ENCODE measurements at places on chromosomes 1 and 21. TPM values are rescaled to one million over a fixed set of nuclear protein-coding genes. Genes with fewer than 3 reads are reported as not detected.

GRCh38 chr1:233295237-233295974 is at the start of gene PCNX2:
Gene PCNX2, minus strand, starts transcription at chr1:233295725. Its CDS starts 247 bp downstream, at chr1:233295478.
- no peak for DNase-seq

GRCh38 chr1:224856973-224857372 is 72.5 kb upstream of the DNAH14 start:
- no peak for DNase-seq

C1orf115 gene
- 29.6 TPM for total RNA-seq

DNA sequence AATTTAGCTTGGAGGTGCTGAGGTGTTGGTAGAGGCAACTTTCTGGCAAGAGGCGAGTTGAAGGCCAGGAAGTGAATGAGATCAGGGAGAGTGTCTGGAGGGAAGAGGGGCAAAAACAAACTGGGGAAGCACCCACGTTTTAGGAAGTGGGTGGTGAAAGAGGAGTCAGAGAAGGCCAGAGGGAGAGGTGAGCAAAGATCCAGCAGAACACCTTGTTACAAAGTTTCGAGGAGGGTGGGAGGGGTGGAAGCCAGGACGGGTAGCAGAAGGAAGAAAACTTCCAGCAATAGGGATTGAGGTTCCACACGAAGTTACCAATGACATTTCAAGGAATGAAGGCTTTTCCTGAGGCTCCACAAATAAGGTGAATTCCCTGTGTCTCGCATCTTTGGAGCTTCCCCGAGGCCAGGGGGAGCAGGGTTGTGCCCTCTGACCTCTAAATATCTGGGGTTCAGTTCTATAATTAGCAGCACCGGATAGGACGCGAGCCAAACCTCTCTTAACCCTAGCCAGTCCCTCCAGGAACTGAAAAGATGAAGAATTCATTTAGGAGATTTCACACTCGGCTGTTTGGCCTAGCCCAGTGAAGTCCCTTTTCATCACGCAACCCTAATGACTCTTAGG is 578 bp upstream of the SESN2 start:
- DNase-seq, result no peak

GRCh38 chr1:36330940-36331339 is 7.5 kb upstream of the EVA1B start:
- no peak for DNase-seq

GRCh38 chr1:53061859-53062707 is at the start of gene PODN:
Gene PODN, plus strand, starts transcription at chr1:53062213. Its CDS starts 7,643 bp downstream, at chr1:53069856.
- peak; percentile 34 for DNase-seq

NUP210L gene
- not detected for total RNA-seq

DNA sequence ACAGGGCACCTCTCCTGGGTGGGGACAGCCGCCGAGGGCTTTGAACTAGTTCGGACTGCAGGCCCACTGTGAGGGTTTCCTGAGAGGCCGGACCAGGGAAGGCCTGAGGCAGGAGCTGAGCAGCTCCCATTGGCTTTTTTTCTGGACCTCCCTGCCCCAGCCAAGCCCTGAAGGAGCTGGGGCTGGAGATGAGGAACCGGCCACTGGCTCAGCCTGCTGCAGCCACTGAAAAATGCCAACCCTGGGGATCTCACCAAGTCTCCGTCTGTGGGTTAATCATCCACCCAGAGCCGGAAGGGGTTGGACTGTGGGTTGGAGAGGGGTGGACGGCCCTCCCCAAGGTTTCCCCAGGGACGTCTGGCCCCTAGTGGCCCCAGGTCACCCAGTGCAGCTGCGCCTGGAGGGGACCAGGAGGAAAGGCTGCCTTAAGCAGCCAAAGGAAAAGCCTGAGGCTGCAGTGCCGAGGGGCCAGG is 2.5 kb downstream of the VWA1 start:
- no peak for DNase-seq

LCA5L gene
- total RNA-seq, result 0.19 TPM

DNA sequence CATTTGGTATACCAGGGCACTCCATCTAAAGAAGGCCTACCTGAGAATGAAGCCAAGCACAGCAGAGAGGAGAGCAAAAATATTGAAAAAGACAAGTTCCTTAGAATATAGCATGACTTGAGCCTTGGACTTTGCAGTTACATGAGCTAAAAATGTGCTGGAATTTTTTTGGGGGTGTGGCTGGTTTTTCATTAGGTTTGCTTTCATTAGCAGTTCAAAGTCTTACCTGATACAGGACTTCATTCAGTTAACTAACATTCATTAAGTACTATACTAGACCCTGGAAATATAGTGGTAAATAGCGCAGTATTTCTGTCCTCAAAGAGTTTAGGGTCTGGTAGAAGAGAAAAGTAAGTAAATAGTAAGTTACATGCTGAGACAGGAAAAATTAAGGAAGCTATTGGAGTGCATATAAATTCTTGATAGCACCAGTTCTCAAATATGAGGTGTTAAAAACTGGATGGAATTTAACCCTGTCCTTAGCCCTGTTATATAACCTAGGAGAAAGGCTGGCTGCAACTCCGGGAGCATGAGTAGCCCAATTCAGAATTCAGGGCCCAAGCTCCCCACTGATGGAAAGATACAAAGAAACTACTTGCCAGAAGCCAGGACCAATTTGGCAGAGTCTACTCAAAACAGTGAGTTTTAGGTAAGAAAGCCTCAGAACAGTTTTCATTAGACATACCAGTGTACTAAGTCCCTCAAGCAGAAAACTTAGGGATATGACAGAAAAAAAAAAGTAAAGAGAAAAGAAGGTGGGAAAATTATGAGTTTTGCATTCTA is 3.1 kb upstream of the DOCK7 start:
- no peak for DNase-seq

SYT11 gene
- 0.75 TPM for total RNA-seq

- no peak for DNase-seq
Measured at GRCh38 chr1:44273560-44274350, 60.5 kb downstream of the DMAP1 start.

DNA sequence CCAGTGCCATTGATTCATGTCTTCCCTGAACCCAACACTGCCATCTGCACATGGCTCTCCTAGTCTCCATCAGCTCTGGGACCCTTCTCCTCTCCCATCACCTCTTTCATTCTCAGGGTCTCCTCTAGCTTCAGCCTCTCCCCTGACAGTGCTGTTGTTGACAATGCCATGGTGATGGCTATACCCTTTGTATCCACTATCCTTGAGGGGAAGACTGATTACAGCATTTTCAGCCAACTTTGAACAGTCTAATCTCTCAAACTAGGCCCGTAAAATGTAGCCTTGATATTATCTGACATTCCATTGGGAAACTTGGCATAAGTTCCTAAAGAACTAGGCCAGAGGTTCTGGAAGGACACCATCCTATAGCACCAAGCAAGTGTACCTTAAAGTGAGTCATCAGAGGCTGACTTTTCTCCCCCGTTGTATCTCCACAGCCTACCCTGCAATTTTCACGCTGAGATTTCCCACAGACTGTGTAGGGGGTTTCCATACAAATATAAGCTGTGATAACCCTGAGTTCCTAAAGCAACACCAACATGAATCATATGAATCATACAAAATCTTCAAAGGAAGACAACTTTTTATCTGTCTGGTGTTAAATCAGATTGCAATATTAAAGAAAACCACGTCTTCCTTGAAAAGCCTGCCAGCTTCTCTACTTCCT is 5.8 kb downstream of the HAO2 start:
- DNase-seq, result no peak

DENND2C gene
- 5.6 TPM for total RNA-seq

PKP1 gene
- total RNA-seq, result not detected

- no peak for DNase-seq
Measured at GRCh38 chr1:161733526-161733925, 12.2 kb downstream of the FCRLB start.

CAPN8 gene
- not detected for total RNA-seq

DNA sequence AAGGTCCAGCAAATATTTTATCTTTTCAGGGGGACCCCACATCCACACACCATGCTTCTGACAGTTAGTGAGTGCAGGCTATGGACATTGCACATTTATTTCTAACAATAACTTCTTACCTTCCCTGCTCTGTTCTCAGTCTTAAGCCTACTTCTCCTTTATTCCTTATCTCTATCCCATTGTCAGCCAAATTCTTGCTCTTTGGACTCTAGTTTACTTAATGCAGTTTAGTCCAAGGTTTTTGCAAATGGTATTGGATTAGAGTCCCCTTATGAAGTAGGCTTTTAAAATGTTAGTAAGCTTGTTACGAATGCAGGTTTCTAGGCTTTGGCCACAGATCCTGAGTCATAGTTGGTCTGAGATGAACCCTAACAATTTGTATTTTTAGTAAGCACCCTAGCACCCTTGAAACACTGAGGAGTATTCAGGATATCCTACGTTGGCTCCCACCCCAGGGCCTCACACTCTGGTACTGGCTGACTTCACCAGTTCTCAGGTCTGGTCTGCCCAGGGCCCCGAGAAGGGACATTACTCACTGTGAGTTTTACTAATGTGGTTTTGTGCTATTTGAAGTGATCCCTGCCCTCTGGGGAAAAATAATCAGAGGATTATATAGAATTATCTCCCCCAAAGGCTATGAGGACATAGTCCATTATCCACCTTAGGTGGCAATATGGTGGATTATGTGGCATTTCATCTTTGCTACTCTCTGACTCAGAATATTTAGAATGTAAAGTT is 239.5 kb downstream of the TGFB2 start:
- DNase-seq, result no peak

GRCh38 chr1:202684716-202685115 is 25.5 kb downstream of the SYT2 start:
- no peak for DNase-seq

UHMK1 gene
- total RNA-seq, result 64.3 TPM

- no peak for DNase-seq
Measured at GRCh38 chr1:1893291-1893985, 2.6 kb upstream of the GNB1 start.
